Colonic mucosa (tissue), 4 donors: ENCODE measurements at places on chromosomes 4 and X. TPM values are rescaled to one million over a fixed set of nuclear protein-coding genes. Genes with fewer than 3 reads are reported as not detected.

Gene FAAH2
- total RNA-seq, result 11.3 TPM

Gene SHROOM4
- total RNA-seq, result 2.2 TPM

Gene SHISA3
- total RNA-seq, result 0.86 TPM

Gene SSX3
- not detected for total RNA-seq

Gene CCDC110
- total RNA-seq, result 3.6 TPM

Gene PAGE1
- total RNA-seq, result not detected

Gene NALF2
- 0.72 TPM for total RNA-seq

Gene CC2D2A
- total RNA-seq, result 8.3 TPM

- DNase-seq, result no peak
These were observed 101.9 kb downstream of the QRFPR start for GRCh38 chr4:121278811-121279368.

DNA sequence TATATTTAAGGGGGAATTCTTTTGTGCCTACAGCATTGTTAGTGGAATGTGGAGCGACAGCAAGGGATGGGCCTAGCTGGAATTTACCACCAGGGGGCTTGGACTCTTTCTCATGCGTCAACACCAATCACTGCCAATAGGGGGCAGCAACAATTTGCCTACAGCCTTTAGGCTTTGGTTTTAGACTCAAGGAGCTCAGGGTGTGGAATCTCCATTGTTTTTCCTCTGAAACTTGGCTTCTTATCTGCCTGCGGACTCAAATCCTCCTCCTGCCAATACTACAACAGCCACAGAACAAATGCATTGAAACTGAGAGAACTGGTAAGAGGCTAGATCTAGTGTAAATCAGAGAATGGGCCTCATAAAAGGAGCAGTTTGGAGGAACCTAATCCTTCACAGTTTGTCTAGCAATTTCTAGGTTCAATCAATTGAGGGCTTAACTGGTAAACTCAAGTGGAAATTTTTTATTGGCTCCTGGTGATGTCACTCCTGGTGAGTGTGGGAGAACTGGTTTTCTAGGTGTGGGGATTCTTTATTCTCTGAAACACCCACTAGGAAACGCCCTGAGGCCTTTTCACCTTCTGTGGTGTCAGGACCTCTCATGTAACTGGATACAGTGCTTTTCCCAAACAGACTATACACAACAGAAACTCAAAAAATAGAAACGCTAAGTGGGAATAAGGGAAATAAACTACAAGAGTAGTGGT is 27.9 kb upstream of the TMSB4X start:
- peak; percentile 87 for DNase-seq

DNA sequence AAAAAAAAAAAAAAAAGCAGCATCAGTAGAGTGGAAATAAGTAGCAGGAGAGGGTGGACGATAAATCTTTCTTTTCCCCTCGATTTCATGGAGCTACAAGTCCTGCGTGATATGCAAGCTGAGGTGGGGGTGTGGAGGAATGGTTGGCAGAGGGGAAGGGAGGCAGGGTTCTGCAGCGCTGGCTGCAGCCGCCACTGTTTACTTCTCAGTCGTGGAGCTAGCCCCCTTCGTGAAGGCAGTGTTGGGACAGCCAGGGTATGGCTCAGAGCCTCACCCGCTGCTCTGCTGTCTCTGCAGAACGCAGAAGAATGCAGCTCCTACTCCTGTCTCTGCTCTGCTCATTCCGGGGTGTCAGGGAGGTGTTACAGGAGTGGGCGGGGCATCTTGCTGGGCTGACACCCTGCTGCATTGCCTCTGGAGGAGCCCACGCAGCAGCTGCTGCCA is 140.6 kb downstream of the GPM6A start:
- DNase-seq, result no peak

- DNase-seq, result no peak
These were observed 7.2 kb upstream of the CCNG2 start for GRCh38 chr4:77149789-77150188.

GRCh38 chr4:4735136-4735750 is 124.2 kb upstream of the MSX1 start:
- no peak for DNase-seq

DNA sequence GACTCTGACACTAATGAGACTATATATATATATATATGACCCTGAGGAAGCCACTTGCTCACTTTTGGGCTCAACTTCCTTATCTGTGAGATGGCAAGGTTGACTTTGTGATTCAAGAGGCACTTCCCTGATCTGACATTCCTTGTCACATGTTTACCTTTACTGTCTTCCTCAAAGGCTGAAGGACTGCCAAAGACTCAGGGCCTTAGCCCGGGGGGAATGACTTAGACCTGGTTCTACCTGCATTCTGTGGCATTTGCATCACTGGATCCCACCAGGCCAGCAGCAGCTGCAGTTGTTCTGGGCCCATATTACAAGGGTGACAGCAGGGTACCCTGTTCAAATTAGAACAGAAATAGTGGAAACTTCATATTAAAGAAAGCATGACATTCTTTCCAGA is 3.1 kb upstream of the HS6ST2 start:
- DNase-seq, result no peak

GRCh38 chr4:105149771-105150170 is 3.1 kb downstream of the TET2 start:
- no peak for DNase-seq

- no peak for DNase-seq
These were observed 146.3 kb upstream of the DMD start for GRCh38 chrX:33357606-33358005.

DNA sequence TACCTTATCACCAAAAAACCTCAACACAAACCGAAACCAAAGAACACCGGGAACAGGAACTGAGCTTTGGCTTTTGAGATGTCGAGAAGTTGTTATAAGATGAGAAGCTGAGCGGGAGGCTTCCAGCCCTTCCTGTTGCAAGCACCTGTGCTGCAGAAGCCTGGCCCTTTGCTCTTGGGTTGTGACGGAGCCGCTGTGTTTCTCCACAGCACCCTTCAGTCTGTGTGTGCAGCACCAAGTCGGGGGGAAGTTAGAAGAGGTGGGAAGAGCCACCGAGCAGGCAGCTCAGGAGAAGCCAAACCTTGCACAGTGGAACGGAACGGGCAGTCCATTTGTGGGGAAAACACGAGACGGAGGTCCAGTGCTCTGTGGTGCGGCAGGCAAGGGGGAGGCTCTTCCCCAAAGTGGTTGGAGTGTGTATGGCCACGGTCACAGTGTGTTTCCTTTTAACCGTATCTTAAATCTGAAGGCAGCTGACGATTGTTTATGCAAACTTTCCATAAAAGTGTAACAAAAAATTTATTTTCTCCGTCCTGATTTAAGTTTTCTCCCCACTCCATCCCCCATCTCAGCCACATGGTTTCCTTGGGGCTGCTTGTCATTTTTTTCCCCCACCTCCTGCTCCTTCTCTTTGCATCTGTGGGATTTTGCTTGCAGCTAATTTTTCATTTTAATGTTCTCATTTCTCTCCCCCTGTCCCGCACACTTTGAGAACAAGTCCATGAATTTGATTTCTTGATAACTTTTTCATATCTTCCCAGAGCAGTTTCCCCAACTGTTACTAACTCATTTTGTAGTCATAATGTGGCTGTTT is 123.7 kb downstream of the STOX2 start:
- no peak for DNase-seq

DNA sequence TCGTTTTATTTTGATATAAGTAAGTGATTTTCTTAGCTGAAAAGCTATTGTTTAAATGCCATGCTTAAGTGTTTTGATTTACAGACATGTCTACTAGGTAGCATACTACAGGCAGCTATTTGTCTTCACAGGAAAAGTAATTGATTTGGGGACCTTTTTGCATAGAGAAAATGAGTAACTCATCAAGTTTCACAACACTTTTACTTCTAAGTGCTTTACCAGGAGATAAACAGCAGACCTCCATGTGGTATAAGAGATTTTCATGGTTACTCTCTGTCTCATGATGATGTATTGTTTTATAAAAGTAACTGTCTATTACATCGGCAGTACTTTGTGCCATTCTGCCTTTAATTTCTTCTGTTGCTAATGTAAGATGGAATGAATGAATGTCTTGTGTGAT is 28.7 kb downstream of the RBPJ start:
- no peak for DNase-seq

- peak; percentile 21 for DNase-seq
These were observed 270.5 kb upstream of the GPC4 start for GRCh38 chrX:133685822-133686221.

DNA sequence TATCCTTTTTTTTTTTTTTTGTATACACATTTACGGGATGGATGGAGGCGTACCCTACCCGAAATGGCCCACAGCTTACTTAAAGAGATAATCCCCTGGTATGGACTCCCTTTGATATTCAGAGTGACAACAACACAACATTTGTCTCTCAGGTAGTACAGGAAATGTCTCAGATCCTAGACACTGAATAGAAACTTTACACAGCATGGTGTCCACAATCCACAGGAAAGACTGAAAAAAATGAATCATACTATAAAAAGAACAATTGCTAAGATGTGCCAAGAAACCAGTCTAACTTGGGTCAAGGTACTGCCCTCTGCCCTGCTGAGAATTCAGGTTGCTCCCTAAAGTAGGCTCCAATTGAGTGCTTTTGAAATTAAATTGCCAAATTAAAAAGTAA is 100.8 kb upstream of the LANCL3 start:
- no peak for DNase-seq

GRCh38 chr4:3341760-3342159 is 48.9 kb downstream of the RGS12 start:
- DNase-seq, result no peak

DNA sequence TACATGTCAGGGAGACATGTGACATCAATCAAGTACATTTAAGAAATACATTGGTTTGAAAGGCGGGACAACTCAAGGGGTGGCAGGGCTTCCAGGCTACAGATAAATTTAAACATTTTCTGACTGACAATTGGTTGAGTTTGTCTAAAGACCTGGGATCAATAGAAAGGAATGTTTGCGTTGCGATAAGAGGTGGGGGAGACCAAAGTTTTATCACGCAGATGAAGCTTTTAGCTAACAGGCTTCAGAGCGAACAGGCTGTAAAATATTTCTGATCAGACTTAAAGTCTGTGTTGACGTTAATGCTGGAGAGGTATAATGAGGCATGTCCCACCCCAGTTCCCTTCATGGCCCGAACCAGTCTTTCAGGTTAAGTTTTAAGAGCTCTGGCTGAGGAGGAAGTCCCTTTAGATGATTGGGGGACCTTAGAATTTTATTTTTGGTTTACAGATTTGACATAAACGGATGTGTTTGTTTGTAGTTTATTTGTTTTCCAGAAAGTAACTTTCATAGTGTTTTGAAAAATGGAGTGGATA is 346.7 kb upstream of the RASGEF1B start:
- DNase-seq, result no peak

DNA sequence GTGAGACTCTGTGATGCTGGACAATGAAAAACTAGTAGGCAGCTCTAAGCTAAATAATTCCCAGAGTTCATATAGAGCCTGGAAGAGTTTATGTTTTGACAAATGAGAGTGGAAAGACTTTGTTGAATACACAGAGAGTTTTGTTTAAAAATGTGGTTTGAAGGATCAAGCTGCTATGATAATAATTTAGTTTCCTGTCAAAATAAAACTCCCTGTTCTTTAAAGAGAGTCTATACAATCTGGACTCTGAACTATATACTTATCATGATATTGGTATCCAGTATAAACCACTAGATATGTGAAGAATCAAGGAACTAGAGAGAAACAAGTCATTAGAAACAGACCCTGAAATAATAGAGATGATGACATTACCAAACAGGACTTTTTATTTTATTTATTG is 158.6 kb downstream of the C4orf33 start:
- DNase-seq, result no peak
